ENCODE measurements at places on chromosomes 7 and 10. TPM values are rescaled to one million over a fixed set of nuclear protein-coding genes. Genes with fewer than 3 reads are reported as not detected.

ABCA13 gene
- under 0.01 TPM for total RNA-seq

GRCh38 chr10:62108759-62109586, 159.7 kb downstream of the RTKN2 start:
- DNase-seq, result no peak

FLNC gene
- 31.9 TPM for total RNA-seq

ZNF786 gene
- total RNA-seq, result 8.3 TPM

DNA sequence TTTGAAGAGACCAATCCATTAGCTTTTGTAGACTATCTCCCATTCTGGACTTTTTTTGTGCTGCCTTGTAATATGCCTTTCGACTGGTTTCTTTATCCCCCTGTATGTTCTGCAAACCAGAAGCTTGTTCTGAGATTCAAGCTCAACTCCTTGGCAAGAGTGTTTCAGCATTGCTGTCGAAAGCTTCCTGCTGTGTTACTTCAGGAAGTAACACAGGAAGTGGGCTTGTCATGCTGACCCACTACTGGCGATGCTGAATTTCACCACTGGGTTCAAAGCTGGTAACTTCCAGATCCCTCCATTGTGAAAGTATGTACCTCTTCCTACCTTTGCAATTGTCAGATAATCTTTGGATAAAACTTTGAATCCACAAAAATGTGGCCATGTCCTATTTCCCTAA, 57.9 kb upstream of the INSYN2A start:
- no peak for DNase-seq

PTPRN2 gene
- 7.4 TPM for total RNA-seq

- no peak for DNase-seq
Observed at GRCh38 chr10:114684822-114685209, 26.7 kb upstream of the ABLIM1 start.

DNA sequence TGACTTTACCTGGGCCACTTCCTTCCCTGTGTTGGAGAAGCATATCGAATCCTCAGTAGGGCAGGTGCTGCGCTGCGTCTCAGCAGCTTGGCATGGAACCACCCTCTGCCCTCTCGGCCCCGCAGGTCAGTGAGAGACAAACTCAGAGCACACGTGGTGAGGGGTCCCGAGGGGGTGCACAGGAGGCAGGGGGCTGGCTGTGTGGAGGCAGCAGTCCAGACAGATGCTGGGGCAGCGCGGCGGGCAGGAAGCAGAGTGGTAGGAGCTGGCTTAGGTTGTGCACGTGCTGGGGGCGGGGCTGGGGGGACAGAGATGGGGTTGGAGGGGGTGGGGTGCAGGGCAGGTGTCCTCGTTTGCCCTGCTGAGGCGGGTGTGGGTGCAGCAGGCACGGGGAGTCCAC, 33.1 kb downstream of the NUB1 start:
- no peak for DNase-seq

DNA sequence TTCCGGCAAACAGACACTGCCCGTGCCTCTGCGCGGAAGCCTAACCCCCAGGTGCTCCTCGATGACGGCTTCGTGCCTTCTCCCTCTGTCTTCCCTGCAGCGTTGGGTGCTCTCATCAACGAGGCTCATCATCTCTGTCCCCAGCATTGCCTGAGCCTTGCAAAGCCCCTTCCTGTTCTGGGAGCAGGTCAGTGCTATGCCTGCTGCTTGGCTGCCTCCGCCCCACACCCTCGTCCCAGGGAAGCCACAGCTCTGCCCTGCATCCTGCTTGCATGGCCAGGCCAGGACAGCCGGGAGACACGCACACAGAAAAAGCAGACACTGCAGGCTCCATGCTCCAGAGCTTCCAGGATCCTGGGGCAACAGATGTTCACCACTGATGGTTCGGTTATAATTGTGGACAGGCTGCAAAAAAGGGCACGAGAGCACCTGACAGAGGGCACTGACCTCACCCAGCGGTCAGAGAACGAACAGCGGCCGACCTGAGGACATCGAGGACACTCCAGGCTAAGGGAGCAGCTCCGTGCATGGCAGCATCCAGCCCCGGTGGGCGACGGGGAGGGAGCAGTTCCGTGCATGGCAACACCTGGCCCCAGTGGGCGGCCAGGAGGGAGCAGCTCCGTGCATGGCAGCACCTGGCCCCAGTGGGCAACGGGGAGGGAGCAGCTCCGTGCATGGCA, 265.5 kb downstream of the PTPRN2 start:
- DNase-seq, result peak; percentile 94

- DNase-seq, result peak; percentile 76
Observed at GRCh38 chr7:158302274-158303070, 285.2 kb downstream of the PTPRN2 start.

DNA sequence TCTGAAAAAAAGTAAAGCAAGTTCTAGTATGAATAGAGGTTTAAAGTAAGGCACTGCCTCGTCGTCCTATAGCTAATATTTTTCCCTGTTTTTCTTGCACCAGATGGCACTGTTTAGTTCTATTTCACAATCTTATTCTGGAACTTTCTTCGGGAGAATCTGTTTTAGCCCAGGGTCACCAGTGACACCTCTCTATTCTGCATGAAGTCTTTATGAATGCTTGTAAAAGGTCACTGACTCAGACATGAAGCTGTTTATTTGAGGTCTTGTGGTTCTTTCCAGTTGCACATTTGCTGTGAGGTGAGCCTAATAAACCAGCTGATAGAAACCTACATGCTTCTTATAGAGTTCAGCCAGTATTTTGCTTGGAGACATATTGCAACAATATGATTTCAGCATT, 444.3 kb downstream of the AUTS2 start:
- DNase-seq, result no peak

Data from vagina (tissue), 2 donors.